Fibroblast of skin of right quadriceps (primary cell): ENCODE measurements at places on chromosomes 7 and 10.
A peak's percentile ranks its signal among the peaks of the same experiment; 100 is the strongest.

GRCh38 chr10:119807960-119808697, 64.5 kb downstream of the MCMBP start:
- peak; percentile 90 for DNase-seq

GRCh38 chr7:27179503-27180430, 5.3 kb downstream of the HOXA11 start:
- peak; percentile 92 for DNase-seq

DNA sequence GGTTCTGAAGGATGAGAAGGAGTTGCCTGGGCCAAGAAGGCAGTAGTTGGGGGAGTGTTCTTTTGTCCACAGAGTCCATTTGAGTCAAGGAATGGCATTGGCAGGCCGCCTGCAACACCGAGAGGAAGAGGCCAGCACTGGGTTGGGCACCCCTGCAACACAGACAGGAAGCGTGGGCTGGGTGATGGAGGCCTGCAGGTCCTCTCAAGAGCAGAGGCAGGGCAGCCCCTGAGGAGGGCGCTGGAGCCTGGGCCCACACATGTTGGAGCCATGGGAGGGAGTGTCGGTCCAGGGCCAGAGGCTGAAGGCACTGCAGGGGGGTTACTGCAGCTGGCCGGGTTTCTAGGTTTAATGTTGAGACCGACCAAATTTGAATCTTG, 137.3 kb downstream of the PTPN20 start:
- DNase-seq = no peak

DNA sequence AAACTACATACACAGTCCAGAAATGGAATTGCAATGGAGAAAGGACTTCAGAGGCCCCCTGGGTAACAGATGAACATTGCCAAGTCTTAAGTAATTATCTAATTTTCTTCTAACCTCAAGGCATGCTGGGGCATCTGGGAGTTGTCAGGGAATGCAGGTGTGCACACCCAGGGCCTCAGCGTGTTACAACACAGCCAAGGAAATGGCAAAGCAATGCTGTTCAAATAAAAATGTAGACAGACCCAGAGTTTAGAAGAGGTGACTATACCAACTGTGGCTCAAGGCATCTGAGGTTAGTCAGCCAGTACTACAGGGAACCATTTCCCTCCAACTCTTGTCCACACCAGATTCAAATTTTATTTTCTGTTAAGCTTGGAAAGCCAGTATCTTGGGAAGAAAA, 73.6 kb downstream of the CCDC3 start:
- DNase-seq = no peak

DNA sequence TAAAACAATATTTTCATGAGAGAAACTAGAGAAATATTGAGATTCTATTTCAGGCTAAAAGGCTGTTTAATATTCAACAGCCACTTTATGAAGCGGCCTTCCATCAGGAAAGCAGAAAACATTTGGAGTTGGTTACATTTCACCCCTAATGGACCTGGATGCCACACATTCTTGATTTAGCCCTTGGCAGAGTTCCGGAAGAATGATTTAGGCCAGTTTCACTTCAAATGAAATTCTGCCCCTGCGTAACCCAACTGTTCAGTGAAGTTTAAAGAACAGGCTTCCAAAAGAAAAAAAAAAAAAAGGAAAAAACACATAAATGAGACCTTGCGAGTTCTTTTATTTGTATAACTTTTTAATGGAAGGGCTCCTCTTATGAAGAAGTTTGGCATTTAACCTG, 239.2 kb upstream of the AKR1E2 start:
- peak; percentile 54 for DNase-seq

DNA sequence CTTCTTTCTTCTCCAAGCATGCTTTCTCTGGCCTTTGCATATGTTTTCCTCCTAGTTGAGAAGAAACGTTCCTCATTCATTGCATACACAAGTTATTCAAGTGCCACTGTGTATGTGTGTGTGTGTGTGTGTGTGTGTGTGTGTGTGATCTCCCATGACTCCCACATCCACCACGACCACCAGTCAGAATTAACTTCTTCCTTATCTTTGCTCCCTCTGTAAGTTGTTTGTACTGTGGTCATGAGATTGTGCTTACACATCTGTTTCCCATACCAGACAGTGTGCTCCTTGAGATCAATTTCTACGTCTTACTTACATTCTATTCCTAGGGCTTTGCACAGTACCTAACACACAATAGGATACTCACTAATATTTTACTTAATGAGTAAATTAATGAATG, 22.4 kb upstream of the FAM13C start:
- no peak for DNase-seq

GRCh38 chr10:72740528-72740927, 48.6 kb downstream of the MCU start:
- DNase-seq = peak; percentile 24

- DNase-seq = no peak
Observed at GRCh38 chr10:11074536-11075267, 57.0 kb downstream of the CELF2 start.
